ENCODE measurements at places on chromosomes 7 and 10. TPM values are rescaled to one million over a fixed set of nuclear protein-coding genes. Genes with fewer than 3 reads are reported as not detected.

FKBP9 gene
- total RNA-seq: 237 TPM

KNDC1 gene
- total RNA-seq: not detected

DNA sequence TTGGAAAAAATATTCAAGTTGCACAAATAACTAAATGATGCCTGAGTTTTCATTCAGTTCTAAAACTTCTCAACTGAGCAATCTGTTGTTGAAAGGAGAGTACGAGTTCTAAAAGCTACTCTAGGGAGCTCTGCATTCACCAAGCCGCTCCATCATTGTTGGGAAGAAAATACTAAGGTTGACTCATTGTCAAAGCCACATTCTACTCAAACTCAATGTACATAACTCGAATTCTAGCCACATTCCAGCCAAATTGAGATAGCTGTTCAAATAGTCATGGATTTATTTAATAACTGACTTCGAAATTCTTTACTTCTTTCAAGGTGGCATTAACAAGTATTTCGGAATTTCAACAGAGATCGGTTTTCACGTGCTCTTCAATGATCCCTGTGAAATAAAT is 63.4 kb downstream of the KIAA1217 start:
- peak; percentile 0 for DNase-seq
- H3K4me3 ChIP-seq: no peak overlapping the region
- H3K27ac ChIP-seq: no peak overlapping the region
- H3K36me3 ChIP-seq: no peaks in the 10 kb centered on the region
- no peaks in the 10 kb centered on the region for H3K4me1 ChIP-seq

- peaks cover 21% of the 10 kb centered on the region for H3K36me3 ChIP-seq
- H3K27ac ChIP-seq: no peak overlapping the region
- no peaks in the 10 kb centered on the region for H3K4me1 ChIP-seq
- H3K27me3 ChIP-seq: peaks cover 22% of the 10 kb centered on the region
- no peak overlapping the region for H3K4me3 ChIP-seq
Observed at GRCh38 chr7:151380199-151381097, 29.4 kb downstream of the WDR86 start.

FAM107B gene
- 40.7 TPM for total RNA-seq

All from osteocyte (in vitro differentiated cells).